ENCODE measurements at places on chromosomes 3 and 15.
A peak's percentile ranks its signal among the peaks of the same experiment; 100 is the strongest.

- no peak for DNase-seq
Observed at GRCh38 chr3:69866988-69867720, 127.9 kb downstream of the MITF start.

DNA sequence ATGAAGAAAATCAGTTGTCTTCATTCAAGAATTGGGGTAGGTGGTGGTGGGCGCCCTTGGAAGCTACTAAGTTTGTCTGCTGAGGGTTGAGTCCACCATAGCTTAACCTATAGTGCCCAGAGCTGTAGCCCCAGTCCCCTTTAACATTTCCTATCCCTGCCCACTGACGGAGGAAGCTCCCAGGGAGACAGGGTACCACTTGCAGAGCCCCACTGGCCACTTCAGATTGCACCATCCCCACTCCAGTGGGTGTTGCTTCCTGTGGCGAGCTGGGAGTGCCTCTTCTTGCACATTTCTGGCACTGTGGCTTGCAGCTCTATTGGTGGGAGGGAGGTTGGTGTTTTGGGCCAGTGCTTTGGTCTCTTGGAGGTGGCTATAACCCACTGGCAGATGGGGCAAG lies 2.7 kb downstream of the PXYLP1 start:
- DNase-seq: no peak

DNA sequence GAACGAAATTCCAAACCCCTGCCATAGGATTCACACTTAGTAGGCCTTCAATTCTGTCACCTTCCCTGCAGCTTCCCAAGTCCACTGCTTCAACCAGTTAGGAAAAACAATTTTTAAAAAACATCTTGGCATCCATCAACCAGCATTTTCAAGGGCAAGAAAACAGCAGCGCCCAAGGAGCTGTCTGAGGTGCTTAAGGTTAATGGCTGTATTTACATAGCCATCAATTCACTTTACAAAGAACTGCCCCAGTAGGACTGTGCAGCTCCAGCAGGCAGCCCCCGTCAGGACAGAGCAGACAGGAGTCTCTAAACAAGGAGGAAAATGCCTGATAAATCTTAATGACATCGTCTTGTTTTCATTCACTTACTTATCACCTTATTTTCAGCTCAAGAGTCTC lies 13.3 kb downstream of the TAFA4 start:
- no peak for DNase-seq

GRCh38 chr3:64571982-64572381 lies 115.8 kb downstream of the ADAMTS9 start:
- DNase-seq: no peak

- DNase-seq: no peak
Observed at GRCh38 chr3:29850641-29851040, 569.8 kb downstream of the RBMS3 start.

DNA sequence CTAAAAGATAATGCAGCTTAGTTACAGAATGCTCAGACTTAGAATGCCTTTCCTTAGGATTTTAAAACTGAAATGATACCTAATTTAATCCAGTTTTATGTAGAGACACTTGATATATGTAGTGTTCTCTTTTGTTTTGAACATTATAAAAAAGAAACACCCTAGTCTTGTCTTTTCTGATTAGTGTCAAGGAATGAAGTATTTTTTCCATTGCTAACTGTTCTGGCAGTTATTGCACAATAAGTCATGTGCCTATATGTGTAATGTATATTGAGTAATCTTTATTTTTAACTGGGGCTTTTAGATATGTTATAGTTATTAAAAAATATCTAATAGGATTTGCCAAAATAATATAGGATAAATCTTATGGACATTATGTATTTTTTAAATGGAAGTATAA lies 4.5 kb downstream of the ARL8B start:
- DNase-seq: no peak

GRCh38 chr3:100263583-100263982 lies 2.8 kb downstream of the TBC1D23 start:
- no peak for DNase-seq

- no peak for DNase-seq
Observed at GRCh38 chr3:30598668-30599545, 7.5 kb upstream of the TGFBR2 start.

- no peak for DNase-seq
Observed at GRCh38 chr3:169953462-169954141, 13.0 kb upstream of the SEC62 start.

DNA sequence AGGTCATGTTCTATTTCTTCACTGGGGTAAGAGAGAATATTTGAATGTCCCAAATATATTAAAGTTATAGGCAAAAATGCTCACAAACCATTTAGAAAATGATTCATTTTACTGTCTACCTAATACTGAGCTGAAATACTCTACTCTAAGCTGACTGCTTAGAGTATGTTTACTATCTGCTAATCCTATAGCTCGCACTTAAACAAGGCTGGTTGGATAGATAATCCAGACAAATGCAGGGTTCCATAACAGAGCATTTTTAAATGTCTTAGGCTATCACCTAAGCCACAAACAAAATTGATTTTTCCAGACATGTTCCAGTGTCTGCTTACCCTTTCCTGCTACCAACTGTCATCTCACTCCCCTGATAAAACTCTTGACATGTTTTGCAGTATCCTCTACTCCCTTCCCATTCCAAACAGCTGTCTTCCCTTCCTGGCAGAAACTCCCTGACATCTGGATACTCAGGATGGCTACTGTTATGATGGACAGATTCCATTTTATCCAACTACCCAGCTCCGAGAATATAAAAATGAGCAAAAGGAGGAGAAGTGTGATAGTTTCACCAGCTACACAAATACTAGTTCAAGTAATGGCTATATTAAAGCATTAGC lies 1034.7 kb downstream of the FHIT start:
- no peak for DNase-seq

DNA sequence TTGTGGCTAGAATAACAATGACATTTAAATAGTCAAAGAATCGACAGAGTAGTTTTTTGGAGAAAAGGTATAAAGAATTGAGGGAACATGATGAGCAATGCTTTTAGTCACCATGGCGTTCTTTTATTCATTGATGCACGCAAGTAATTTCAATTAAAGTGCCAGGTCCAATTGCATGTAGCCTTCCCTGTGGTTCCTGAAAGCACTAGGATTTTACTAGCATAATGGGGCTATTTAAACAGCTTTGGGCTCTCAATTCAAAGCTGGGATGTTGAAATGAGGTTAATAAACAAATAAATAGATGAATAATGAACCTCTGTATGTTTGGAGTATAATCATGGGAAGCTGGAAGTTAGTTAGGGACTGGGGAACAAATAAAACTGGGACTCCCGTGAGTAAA lies 121.2 kb upstream of the GAP43 start:
- DNase-seq: no peak

- no peak for DNase-seq
Observed at GRCh38 chr3:40124918-40125317, 184.6 kb upstream of the EIF1B start.

- DNase-seq: no peak
Observed at GRCh38 chr3:127440384-127440783, 150.1 kb downstream of the TPRA1 start.

DNA sequence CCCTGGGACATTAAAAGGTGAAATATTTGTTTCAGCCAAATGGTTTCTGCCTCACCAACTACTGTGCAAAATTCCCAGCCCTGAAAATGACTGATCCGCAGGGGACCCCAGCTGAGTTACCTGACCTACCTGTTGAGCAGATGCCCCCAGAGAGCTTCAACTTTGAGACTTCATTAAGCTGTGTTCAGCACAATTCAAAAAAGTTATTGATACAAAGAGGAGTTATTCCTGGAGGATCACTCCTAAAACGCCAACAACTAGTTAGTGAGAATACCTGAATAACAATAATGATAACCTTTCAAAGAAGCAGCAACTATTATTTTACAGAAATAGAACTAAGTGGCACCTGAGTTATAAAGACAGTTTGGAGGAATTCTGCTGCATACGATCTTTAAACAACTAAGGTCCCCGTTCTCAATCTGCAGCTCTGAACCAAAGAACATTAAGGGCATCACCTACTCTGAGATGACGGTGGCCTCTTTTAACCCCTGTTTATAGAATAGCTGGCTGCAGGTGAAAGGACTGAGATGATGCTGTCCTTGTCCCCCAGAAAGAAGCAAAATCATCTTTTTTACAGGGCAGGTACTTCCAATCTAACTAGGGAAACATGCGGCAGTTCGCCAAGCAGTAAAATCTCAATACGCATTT lies 659 bp downstream of the GADL1 start:
- DNase-seq: no peak

DNA sequence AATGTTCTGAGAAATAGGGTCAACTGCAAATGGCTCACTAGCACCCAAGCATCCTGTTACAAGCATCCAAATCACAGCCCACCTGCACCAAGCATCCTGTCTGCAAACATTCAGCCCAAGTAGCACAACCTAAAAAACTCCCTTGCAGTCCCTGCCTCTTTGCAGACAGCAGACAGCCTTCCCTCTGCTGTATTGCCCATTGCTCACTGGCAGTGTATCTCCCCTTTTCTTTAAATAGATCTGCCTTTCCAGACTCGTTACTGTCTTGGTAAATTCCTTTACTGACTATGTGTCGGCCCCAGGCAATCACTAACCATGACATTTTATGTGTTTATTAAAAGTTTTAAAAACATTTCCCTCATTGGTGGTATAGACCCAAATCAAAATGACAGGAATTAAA lies 155.4 kb downstream of the ADAMTSL3 start:
- DNase-seq: no peak

GRCh38 chr3:155194973-155195957 lies 98.2 kb downstream of the STRIT1 start:
- DNase-seq: no peak

DNA sequence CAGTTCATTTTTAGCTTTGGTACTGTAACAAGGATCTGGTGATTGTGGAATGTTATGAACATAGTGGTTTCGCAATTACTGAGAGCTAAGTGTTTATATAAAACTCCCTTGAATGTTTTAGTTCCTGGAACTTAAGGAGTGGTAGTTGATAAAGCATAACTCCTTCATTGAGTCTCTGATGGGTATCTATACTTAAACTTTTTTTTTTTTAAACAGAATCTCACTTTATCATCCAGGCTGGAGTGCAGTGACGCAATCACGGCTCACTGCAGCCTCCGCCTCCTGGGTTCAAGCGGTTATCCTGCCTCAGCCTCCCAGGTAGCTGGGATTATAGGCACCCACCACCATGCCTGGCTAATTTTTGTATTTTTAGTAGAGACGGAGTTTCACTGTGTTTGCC lies 11.3 kb downstream of the PRKCI start:
- no peak for DNase-seq

DNA sequence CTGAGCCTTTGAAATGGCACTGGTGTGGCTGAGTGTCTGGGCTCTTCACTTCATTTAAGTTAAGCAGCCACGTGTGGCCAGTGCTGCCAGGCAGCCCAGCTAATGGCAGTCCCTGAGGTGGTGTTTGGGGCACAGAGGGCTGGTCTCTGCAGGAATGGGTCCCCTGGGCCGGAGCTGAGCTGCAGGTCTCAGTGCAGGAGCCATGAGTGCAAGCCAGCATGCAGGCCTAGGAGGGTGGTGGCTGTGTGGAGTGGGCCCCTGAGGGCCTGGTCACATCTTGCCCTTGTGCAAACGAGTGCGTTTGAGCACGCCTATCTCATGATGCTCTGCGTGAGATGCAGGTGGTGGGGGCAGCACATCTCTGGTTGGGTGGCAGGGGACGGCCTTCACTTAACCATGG lies 48.9 kb downstream of the PLXNA1 start:
- no peak for DNase-seq

DNA sequence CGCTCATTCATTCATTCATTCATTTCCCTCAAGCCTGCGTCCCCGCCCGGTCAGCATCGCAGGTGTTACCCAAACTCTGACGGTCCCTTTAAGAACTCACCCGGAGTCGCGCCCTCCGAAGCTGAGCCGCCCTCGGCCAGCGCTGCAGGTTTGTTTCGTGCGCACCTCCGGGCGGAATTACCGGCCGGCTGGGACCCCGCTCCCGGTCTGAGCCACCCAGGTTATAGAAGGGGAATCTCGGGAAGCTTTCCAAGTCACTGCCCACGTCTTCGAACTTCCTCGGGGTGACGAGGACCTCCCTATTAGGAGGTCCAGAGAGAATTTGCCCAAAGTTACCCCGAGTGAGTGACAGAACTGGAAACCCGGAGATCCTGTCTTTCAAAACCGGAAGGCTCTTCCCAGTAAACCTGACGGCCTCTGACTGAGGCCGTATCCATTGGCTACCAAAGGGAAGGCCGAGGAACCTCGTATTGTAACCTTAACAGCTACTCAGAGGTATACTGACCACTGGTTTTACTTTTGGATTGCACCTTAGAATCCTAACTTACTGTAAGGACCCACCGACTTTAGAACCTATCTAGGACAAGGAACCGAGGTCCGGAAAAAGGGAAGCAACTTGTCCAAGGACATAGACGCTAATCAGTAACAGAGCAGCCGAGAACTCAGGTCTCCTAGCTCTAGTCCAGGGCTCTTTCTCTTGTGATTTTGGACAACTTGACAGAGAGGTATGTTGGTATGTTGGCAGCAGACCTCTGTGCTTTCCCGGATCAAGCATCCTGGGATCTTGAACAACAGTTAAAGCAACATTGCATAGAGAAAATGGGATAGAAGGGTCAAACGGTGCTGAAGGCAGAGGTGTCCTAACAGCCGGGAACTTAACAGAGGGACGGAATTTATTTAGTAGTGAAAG lies 788 bp upstream of the DLG1 start:
- DNase-seq: peak; percentile 3

DNA sequence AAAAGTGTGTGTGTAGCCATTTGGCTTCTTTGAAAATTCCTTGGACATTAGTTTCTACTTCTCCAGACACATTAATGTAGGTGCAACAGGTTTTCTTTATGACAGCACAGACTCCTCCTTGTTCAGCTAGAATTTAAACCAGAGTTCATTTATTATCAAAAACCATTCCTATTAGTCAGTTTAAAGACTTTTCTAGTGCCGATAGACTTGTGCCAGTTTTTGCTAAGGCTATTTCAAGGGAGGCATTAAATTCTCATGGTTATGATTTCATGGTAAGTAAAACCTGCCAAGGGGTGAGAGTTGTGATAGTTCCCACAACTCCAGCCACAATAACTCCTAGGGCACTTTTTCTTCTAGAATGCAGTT lies 20.6 kb upstream of the SENP7 start:
- DNase-seq: no peak

DNA sequence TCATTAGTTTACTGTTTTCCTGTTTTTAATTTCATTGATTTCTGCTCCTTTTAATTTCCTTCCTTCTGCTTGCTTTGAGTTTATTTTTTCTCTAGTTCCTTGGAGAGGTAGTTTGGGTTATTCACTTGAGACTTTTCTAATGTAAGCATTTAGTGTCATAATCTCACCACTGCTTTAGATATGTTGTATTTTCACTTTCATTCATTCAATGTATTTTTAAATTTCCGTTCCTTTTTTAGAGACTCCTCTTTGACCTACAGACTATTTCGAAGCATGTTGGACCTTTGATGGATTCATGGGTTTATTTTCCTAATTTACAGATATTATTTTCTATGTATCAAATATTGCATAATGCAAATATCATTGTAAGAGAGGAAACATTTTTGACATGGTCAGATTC lies 23.3 kb downstream of the KLHL18 start:
- no peak for DNase-seq

Data from activated CD4-positive, alpha-beta T cell treated with anti-CD3 and anti-CD28 coated beads, Interleukin-2, amount 50 U/mL, for 4 hours (primary cell).